ENCODE measurements at places on chromosomes 12 and 14.

- no peak for DNase-seq
Observed at GRCh38 chr12:122870867-122871664, 24.9 kb downstream of the VPS37B start.

DNA sequence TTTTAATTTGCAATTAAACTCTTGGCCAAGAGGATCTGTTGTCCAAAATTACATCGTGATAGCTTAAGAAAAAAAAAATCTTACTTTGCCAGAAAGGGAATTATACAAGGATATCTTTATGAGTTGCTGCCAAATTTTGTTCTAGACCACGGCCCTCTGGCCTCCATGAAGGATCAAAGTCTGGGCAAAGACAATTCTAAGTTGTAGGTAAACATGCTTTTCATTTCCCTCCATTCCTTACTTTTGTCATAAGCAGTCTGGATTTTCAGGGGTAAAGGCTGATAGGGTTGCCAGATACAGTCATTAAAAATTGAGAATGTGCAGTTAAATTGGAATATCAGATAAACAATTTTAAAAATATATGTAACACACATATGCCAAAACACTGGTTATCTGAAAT, 135.1 kb downstream of the MON2 start:
- DNase-seq: no peak

- DNase-seq: no peak
Observed at GRCh38 chr12:102376181-102376747, 104.1 kb downstream of the IGF1 start.

DNA sequence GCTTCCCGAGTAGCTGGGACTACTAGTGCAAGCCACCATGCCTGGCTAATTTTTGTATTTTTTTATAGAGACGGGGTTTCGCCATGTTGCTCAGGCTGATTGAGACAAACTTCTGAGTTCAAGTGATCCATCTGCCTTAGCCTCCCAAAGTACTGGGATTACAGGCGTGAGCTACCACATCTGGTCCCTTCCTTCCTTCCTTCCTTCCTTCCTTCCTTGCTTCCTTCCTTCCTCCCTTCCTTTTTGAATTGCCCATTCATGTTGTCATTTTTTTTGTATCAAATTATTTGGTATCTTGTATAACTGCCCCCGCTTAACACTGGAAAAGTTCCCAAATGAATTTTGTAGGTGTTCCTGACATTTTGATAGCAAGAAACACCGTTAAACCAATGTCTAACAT, 11.7 kb downstream of the RAD9B start:
- DNase-seq: no peak

DNA sequence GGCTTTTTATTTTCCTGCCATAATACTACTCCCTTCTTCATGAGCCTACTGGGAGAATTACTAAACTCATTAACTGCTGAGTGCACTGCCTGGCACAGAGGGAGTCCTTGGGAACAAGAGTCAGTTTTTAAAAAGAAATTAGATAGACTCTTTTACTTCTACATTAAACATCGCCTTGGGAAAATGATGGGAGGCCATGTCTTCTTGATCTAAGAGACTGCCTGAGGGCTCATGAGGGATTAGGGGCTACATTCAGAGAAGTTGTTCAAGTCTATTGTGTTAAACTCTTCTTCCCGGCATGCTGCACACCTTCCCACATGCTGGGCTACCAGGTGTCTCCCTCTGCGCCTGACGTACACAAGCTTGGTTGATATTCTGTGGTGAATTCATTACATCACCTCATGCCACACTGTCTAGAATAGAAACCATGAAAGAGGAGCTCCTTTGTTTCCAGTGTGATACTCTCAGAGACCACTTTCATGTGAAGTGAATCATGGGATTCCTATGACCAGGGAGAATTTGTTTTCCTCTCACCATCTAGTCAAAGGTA, 1422.3 kb downstream of the AACS start:
- DNase-seq: no peak

- DNase-seq: no peak
Observed at GRCh38 chr12:115204957-115205754, 521.2 kb upstream of the TBX3 start.

- no peak for DNase-seq
Observed at GRCh38 chr14:58823312-58823711, 185.6 kb downstream of the DACT1 start.

GRCh38 chr14:95256776-95257060, 63.0 kb downstream of the CLMN start:
- DNase-seq: no peak

DNA sequence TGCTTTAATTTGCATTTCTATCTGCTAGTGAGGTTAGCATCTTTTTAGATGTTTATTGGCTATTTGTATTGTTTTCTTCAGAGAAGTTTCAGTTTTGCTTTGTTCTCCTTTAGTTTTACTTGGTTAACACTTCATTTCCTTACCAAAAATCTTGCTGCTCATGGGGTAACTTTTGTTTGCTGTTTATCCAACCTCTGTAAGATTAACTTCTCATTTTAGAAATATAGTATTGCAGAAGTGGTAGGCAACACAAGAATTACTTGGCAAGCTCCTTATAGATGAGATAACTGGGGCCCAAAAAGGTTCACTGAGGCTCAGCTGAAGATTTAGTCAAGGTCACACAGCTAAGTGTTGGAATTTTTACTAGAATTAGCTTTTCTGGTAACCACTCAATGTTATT, 40.5 kb downstream of the ALKBH1 start:
- DNase-seq: no peak

DNA sequence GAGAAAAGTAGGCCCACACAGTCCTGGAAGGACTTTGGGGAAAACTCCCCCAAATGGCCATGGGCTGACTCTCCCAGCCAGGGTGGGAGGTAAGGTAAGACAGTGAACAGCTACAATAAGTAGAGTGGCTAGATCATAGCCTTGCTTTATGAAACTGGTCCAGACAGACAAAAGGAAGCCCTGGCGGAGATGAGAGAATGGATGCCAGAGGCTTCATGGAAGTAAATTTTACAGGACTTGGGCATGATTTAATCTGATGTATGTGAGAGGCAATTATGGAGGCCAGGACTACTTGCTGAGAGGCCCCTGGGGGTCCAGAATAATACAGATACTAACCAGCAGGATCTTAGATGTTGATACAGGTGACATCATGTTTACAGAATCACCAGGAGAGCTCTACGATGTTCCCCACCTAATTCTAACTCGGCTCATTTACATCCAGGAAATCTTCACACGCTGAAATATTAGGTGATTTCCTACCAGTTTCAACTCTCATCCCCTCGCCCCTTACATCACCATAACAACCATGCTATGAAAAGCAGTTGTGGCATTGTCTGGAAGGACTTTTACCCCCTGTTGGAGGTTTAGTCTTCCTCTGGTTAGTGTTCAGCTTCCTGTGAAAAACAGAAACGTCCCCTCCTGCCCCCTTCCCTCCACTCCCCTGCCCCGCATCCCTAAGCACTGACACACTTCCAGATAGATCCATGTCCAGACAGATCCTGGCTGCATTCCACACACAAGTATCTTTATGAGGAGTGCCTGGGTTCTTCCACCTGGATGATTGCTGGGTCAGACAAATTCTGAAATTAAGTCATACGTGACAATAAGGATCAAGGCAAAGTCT, 39.5 kb upstream of the NT5DC3 start:
- DNase-seq: peak; percentile 53

DNA sequence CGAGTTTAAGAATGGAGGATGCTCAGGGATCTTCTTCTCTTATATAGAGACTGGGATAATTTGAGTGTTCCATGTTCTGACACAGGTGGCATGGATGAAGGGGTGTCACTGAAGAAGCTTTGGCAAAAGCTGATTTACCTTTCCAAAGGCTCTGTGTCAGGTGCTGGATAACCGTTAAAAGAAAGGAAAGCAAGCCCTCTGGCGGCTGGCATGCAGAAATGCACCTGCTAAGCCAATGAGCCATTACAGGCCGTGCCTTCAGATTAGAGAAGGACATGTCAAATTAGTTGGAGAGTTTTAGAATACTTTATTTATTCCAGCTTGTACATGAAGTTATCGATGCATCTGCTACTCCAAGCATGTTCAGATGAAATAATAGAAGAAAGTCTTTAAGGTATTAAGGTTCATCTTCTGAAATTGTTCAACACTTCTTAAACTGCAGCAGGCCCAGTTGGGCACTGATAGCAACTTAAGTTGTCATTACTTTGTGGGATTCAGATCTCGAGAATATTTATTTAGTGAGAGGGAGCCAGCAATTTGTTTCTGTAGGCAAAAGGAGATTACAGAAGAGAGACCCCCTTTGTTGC, 678.2 kb downstream of the NRXN3 start:
- no peak for DNase-seq

DNA sequence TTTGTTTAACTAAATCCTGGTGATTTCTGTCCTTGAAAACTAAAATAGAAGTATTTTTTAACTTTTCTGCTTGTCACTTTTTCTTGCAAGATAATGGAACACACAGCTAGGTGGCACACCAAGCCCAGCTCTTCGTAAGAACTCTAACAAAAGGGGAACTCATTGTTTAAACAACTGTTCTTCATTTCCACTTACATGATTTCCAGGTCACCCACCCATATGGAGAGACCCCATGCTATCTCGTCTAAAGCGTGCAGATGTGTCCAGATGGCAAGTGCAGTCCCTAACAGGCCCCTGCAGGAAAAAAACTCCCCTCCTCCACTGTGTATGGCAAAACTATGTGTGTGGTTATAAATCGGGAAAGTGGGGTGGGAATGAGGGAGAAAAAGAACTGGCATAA, 43.3 kb upstream of the NT5DC3 start:
- DNase-seq: peak; percentile 31

DNA sequence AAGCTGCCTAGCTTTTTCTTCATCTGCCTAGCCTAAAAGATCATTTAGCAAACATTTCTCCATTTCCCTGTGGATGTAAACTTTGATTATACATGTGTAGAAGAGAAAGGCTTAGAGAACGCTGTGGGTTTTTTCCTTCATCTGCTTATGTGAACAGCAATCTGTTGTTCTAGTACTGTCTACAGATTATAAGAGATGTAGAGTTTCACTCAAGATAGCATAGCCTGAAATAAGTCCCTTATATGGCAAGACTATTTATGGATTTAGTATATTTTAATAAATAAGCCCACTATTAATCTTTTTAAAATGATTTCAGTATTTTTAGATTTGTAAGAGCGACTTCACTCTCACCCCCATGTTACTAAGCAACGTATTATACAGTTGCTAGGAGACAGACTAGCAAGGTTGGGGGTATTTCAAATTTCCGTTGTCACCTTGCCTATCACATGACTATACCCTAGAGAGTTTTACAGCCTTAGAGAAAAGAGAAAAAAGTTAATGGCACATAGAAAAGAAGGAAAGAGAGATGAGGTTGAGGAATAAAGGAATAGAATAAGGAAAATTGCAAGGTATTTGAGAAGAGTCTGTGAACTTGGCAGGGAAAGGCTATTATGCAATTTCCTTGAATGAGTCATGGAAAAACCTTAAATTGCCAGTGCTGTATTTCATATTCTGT, 12.2 kb upstream of the TUBA1A start:
- no peak for DNase-seq

DNA sequence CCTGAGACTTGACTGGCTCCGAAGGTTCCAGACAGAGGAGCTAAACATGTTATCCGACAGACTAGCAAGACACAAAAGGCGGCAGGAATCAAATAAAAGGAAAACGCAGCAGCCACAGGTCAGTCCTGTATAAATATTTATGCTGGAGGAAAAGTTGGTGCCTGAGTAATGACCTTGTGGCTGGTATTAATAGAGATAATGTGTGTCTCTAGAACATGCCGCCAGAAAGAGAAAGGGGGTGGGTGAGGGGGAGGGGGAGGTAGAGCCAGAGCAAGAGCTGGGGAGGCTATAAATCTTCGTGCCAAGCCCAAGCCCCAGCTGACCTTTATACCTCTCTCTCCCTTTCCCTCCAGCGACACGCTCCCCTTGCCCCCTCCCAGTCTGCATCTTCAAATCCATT, 590.4 kb downstream of the MED13L start:
- no peak for DNase-seq

DNA sequence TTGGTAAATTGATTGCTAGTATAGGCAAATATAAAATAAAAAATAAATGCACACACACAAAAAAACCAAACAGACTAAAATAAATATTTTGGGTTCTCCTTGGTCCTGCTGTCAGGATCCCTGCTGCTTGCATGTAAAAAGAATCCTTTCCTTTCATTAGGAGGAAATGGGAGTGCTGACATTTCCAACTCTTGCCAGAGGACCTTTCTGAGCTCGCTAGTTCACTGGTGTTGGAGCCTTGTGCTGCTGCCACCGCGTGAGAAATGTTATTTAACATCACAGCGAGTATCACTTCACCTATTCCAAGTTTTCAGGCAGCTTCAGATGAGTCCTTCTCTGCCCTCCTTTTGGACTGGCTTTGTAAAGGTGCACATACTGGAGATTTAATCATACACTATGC, 358.9 kb downstream of the NPAS3 start:
- no peak for DNase-seq

DNA sequence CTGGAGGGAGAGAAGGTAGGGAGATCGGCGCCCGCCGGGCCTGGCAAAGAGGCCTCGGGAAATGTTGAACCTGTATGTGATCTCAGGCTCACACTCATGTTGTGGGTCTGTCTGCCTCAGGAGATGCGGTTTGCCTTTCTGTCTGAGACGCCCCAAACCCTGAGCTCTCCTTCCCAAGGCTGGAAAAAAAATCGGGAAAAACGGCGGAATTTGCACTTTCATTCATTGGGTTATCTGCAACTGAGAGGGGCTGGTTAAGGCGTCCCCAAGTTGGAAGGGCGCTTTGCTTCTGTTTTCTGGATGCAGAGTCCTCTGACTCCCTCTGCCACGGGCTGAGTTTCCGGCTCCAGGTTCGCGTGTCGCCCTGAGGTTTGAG, 5.0 kb upstream of the HOXC9 start:
- DNase-seq: no peak

GRCh38 chr12:3446235-3446634, 44.8 kb upstream of the PRMT8 start:
- DNase-seq: no peak

DNA sequence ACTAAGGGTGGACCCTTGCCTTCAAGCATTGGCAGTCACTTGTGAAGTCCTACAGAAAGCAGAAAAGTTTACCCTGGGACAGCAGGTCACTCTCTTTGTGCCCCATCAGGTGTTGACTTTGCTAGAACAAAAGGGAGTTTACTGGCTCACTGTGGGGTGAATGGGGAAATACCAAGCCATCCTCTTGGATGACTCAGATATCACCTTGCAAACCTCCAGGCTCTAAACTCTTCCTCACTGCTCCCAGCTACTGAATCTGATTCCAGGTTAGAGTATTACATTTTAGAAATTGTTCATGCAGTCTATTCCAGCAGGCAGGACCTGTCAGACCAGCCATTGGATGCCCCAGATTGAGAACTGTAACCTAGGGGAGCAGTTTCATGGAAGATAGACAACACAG, 7.3 kb upstream of the EDDM3B start:
- no peak for DNase-seq

DNA sequence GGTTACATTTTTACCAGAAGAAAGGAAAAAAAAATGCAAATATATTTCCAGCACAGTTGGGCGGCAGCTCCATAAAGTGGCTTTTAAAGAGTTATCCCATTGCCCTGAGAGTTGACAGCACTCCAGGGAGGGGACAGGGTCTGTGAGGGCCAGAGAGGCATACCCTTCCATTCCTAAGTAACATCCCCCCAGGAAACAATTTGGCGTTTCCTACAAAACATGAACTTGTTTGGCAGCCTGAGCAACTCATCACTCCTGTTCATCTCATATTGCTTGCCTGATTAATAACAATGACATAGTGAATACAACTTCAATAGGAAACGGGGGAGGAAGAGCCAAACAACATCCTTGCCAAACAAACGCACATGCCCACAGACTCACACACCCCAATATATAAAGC, 23.3 kb downstream of the TC2N start:
- no peak for DNase-seq

- no peak for DNase-seq
Observed at GRCh38 chr12:127652281-127652680, 614.7 kb upstream of the TMEM132C start.

Measured in GDM1 (cell line).